Stimulated activated naive CD8-positive, alpha-beta T cell treated with anti-CD3 and anti-CD28 coated beads, Interleukin-15, amount 100 ng/mL, for 72 hours (primary cell): ENCODE measurements at places on chromosomes 5 and 9.

- DNase-seq = no peak
Observed at GRCh38 chr5:114184006-114184405, 177.9 kb upstream of the KCNN2 start.

- DNase-seq = no peak
Observed at GRCh38 chr5:145668714-145669113, 166.4 kb downstream of the PRELID2 start.

- DNase-seq = no peak
Observed at GRCh38 chr5:112940670-112941069, 18.6 kb upstream of the REEP5 start.

DNA sequence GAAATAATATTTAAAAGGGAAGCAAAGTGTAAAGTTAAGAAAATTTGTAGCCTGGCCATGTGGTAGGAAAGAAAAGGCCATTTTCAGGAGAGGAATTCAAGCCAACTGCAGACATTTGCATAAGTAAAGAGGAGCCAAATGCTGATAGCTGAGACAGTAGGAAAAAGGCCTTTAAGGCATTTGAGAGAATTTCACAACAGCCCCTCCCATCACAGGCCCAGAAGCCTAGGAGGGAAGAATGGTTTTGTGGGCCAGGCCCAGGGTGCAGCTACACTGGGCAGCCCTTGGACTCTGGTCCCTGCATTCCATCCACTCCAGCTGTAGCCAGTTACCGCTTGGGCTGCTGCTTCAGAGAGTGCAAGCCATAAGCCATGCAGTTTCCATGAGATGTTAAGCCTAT is 1556.8 kb downstream of the EFNA5 start:
- DNase-seq = no peak

GRCh38 chr5:112374356-112374755 is 44.7 kb downstream of the EPB41L4A start:
- no peak for DNase-seq

- no peak for DNase-seq
Observed at GRCh38 chr5:33679791-33680190, 212.0 kb downstream of the ADAMTS12 start.

- no peak for DNase-seq
Observed at GRCh38 chr9:36632892-36633291, 60.2 kb downstream of the MELK start.
